T-helper 9 cell (primary cell): ENCODE measurements at places on chromosomes 4 and X.
A peak's percentile ranks its signal among the peaks of the same experiment; 100 is the strongest.

- DNase-seq, result no peak
Measured at GRCh38 chr4:28177641-28178040, 1317.0 kb downstream of the STIM2 start.

GRCh38 chrX:148507418-148507817, 7.0 kb downstream of the AFF2 start:
- no peak for DNase-seq

DNA sequence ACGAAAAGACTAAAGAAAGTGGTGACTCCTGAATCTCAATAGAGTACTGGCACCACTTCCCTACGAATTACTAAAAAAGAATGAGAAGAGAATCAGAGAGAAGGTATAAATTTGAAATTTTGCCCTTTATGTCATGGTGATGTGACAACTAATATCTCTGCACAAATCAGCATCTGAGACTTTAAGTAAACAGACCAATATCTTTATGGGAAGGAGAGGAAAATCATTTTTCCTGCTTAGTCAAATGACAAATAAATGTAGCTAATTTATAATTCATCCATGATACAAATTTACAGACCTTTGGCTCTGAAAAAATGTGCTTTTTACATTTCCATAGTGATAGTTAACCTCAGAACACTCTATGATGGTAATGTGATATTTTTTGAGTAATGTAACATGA, 424.8 kb upstream of the EPHA5 start:
- DNase-seq, result no peak

DNA sequence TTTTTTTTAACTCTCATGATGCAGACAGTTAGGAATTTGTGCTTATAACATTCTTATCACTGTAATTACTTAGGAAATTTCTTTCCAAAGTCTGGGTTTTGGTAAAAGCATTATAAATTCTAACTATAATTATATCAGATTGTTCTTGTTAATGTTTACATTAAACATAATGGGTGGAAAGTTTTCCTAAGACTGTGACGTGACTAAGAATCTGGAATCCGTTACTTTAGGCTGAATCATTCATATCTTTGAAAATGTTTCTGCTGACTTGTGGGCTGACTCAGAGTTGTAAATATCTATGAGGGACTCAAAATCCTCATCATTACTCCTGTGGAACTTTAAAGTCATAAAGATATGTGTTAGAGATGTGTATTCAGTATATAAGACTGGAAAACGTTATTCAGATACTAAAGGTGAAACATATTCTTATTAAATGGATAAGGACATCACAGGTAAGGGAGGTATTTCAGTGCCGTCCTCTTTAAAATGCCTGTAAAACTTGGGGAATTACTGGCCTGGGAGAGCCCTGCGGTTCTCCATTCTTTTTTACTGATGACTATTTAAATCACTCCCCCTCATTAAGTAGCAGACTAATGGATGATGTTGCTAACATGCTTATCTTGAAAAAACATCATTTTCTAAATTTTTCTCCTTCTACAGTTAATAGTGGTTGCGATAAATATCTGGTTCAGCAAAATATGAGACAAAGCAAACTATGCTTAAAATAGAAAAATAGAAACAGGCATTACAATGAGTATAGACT, 159.0 kb downstream of the DCLK2 start:
- DNase-seq, result no peak

- DNase-seq, result no peak
Measured at GRCh38 chr4:126753592-126753991, 879.2 kb upstream of the INTU start.

GRCh38 chrX:153880440-153880815, 5.5 kb downstream of the L1CAM start:
- DNase-seq, result no peak

- no peak for DNase-seq
Measured at GRCh38 chr4:87849612-87850011, 16.8 kb downstream of the MEPE start.

GRCh38 chr4:6753891-6754290, 28.6 kb upstream of the KIAA0232 start:
- DNase-seq, result no peak

- no peak for DNase-seq
Measured at GRCh38 chr4:140426610-140427105, 790 bp downstream of the CLGN start.

- DNase-seq, result no peak
Measured at GRCh38 chr4:14234307-14234706, 606.8 kb upstream of the BOD1L1 start.

DNA sequence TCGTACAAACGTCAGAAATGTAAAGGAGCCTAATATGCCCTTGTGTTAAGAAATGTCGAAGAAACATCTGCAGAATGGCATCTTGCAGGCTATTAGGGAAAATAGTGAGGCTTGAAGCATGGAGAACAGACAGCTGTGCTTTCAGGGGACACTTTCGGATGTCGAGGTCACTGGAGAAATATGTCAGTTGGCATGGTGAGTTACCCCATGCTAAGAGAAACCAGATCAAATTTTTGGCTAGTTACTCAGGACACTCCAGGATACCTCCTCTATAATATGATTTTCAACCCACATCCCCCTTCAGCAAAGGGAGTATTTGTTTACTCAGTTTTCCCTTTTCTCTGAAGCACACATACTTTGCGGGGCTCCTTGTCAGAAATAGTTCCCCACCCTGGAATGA, 171.4 kb downstream of the GPC3 start:
- no peak for DNase-seq

- DNase-seq, result no peak
Measured at GRCh38 chr4:4754641-4755040, 104.8 kb upstream of the MSX1 start.

DNA sequence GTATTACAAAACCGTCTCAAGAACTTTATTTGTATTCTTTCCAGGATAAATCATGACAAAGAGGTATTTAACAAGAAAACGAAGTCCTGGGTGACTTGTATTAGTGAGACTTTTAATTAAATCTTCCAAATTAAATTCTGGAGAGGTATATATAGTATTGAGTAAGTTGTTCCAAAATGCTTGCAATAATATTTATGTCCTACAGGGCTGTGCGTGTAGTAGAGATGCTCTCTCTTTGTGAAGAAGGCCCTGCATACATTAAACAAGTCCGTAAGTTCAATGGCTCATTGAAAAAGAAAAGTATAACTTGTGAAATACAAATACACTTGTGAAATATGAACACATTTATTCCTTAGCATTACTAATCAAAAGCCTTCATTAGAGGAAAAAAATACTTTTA, 211.4 kb downstream of the ARHGAP24 start:
- no peak for DNase-seq

DNA sequence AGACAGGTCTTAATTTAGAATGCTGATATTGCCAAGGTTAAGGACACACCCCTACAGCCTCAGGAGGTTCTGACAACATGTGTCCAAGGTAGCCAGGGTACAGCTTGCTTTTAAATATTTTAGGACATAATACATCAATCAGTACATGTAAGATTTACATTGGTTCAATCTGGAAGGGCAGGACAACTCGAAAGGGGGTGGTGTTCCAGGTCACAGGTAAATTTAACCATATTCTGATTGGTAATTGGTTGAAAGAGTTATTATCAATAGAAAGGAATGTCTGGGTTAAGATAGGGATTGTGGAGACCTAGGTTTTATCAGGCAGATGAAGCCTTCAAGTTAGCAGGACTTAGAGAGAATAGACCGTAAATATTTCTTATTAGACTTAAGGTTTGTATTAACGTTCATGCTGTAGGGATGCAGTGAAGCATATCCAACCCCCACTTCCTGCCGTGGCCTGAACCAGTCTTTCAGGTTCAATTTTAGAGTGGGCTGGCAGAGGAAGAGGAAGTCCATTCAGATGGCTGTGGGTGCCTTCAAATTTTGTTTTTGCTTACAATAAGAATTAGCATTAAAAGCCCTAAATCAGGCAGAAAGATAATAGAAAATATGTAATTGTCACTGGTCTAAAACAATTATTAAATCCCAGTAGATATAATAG, 136.5 kb upstream of the GALNTL6 start:
- DNase-seq, result no peak

- DNase-seq, result no peak
Measured at GRCh38 chrX:134604701-134605311, 53.5 kb downstream of the PLAC1 start.

DNA sequence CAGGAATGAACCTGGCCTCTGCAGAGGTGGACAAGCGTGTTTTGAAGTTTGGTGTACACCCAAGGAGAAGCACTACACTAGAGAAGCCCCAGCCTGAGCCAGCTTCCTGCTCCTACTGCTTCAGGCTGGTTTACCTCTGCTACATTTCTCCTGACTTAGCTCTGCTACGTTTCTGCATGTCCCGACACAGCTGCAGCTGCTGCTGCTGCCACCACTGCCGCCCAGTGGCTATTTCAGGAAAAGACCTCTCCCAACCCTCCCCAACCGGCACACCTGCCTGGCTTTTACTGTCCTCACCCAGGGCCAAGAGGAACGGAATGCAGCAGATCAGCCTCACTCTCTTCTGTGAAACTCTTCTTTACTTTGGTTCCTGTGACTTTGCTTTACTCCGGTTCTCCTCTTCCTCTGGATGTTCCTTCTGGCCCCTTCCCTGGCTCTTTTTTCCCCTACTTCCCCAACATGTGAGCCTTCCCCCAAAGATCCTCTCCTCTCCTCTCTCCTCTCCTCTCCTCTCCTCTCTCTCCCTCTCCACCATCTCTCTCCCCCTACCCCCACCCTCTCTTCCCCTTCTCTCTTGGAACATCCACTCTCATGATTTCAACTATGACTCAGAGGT, 3.1 kb upstream of the P2RY4 start:
- DNase-seq, result no peak

- no peak for DNase-seq
Measured at GRCh38 chrX:37509349-37509748, 62.1 kb upstream of the LANCL3 start.

GRCh38 chrX:40513012-40513411, 67.8 kb upstream of the ATP6AP2 start:
- no peak for DNase-seq

- DNase-seq, result no peak
Measured at GRCh38 chrX:23478561-23478960, 143.9 kb downstream of the PTCHD1 start.

DNA sequence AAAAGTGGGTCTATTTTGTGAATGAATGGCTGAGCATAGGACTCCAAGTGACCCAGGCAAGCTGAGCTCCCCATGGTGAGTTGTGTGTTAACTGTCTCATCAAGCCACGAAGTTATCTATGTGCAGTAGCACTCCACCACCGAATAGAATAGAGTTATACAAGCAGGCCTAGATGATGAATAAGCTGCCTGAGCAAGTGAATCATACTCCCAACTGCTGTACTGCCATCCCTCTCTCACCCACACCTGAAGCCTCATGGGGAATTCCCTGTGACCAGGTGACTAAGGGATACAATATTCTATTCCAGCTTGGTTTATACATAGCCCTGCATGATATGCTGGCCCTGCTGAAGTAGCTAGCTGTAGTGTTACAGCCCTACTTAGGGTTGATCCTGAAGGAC, 38.7 kb downstream of the KDM5C start:
- DNase-seq, result no peak

DNA sequence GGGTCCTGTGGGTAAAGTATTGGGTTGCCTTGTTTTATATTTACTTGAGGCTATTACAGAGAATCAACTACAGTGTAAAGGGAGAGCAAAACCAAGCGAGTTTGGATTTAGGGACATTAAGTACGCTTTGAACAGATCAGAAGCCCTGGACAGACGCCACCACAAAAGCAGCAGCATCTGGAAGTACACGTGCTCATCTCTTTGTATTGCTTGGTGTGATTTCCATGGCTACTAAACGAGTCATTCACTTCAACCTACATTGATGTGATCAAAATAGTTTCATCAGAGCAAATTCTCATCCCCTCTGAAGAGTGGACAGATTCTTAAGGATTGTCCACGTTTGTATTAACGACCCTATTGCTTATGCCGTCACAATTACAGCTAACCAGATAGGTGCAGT, 85.1 kb downstream of the SORBS2 start:
- DNase-seq, result no peak

DNA sequence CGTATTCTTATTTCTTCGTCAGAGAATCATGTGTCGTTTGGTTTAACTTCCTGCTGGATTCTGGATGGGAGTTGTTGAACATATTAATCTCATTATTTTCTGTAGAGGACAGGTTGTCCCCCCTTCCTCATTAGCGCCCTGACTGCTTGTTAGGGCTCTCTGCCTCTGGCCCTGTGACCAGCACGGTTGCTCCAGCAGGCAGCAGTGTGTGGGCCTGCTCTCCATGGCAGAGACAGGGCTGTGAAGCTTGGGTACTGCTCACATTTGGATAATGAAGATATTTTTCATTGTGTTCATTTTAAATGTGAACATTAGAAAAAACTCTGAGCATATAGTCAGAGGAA, 102.7 kb downstream of the KLHL8 start:
- DNase-seq, result no peak

DNA sequence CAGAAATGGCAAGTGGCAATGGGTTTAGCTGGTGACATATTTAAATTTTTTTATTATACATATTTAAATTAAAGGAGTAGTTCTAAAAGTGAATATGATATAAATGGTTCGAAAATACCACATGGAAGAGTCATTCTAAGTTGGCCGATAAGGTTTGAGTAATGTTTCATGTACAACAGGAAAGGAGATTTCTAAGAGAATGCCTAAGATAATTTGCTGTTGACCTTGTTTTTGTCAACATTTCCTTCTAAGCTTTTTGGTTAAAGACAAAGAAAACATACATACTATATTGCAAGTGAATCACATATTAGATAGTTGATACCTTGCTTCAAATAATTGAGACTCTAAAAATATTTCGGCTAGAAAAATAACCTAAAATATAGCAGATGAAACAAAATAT, 526.6 kb upstream of the SLIT2 start:
- no peak for DNase-seq

GRCh38 chrX:8668813-8669212, 63.1 kb downstream of the ANOS1 start:
- DNase-seq, result no peak

- DNase-seq, result no peak
Measured at GRCh38 chr4:105526656-105527055, 25.8 kb upstream of the ARHGEF38 start.

DNA sequence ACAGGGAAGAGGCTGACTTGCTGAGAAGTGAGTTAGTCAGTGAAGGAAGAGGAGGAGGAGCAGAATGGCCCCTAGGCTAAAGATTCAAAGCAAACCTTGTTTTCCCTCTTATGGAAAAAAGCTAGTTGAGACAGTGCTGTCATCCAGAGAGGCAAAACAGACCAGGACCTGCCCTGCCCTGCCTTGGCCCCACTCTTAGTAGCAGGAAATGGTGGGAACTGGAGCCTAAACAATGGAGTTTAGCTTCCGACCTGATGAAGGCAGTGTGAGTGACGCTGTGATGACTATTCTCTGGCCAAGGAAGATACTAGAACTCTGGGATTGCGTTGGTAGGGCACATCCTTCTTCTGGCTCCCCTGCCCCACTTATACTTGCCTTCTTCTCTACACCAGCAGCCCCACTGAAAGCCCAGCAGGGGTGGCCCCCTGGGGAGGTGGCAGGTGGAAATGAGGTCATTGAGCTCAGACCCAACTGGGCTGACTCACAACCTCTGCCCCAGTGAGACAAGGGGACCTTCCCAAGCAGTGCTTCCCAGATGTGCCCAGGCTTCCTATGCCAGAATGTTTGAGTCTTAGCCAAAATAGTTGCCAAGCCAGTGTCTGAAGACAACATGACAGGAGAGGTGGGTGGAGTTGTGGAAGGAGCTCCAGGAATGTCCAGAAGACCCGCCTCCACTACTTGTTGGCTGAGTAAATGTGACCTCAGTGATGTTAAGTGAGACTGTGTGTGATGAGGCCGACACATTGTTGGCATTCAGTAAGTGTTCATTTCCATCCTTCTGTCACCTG, 38.8 kb downstream of the MSN start:
- DNase-seq, result peak; percentile 25
